ENCODE measurements at places on chromosomes 1 and 21.

DNA sequence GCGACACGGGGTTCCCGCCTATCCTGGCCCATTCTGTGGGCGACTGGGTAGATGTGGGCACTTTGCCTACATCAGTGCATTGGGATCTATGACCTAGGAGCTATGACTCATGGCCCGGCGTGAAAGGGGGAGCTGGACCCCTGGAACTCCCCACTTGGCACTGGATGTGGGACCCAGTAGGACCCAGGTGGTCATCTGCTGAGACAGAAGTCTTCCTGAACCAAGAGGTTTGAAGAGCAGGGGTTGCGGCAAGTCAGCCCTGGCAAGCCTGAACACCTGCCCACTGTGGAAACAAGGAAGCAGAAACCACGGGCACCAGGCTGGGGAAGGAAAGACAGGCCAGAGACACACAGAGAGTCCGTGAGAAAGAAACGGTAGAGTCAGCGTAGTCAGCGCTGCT lies 656.7 kb downstream of the AJAP1 start:
- DNase-seq, result no peak

DNA sequence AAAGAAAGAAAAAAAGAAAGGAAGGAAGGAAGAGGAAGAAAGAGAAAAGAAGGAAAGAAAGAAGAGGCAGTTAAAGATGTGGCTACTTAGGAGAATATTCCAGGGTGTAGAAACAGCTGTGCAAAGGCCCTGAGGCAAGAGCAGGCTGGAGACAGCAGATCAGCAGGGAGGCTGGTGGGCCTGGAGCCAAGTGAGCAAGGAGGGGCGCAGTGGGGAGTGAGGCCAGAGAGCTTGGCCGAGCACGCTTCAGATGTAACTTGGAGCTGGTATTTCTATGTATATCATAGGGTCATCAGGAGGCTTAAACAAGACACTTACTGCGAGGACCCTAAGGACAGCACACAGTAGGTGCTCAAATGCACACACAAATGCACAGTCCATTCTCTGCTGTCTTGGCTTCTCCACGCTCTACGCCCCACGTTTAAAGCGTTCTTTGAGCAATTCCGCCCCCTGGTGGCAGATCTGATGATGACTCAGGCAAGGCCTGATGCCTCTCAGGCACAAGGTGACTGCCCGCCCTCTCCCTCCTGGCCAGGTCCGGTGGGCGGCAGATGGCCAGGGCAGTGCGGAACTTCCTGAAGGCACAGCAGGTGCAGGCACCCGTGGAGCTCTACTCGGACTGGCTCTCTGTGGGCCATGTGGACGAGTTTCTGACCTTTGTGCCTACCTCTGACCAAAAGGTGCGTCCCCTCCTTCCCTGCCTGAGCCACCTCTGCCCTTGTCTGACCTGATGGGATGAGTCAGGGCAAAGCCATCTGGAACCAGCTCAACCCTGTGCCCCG lies 11.9 kb upstream of the PADI3 start:
- peak; percentile 92 for DNase-seq

- no peak for DNase-seq
Measured at GRCh38 chr1:248923352-248924338, 17.6 kb downstream of the PGBD2 start.

DNA sequence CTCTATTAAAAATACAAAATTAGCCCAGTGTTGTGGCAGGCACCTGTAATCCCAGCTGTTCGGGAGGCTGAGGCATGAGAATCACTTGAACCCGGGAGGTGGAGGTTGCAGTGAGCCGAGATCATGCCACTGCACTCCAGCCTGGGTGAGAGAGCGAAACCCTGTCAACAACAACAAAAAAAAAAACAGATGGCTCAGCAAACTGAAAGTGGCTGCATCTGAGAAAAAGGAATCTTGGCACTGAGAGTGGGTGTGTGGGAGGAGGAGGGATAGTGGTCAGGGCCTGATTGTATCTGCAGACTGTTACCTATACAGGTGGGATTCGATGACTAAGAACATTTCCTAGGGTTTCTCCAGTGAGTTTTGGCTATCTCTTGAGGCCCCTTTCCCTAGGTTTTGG lies 122.2 kb upstream of the BARHL2 start:
- DNase-seq, result no peak

DNA sequence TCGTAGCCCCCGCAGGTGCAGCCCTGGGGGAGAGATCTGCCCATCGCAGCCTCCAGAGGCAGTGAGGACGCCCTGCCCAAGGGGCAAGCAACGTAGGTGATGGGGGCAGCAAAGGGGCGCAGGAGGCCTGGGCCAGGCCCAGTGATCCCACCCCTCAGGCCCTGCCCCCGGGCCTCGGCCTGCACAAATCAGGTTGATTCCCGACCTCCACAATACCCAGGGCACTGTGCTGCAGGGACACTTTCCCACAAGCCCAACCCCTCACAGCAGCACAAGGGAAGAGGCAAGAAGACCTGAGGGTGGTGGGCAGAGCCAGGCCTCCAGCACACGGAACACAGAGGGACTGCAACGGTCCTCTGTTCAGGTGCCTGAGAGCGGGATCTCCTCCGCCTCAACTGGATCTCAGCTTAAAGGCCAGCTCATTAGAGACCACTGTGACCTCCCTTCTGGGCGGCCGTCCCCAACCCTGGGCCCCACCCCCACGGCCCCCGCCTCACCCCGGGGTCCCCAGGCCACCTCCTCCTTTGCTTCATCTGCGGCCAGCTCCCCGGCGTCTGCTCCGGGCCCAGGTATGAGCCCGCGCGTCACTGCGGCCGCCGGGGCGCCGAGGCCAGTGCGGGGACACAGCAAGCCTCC lies 812 bp upstream of the ARF1 start:
- peak; percentile 21 for DNase-seq

DNA sequence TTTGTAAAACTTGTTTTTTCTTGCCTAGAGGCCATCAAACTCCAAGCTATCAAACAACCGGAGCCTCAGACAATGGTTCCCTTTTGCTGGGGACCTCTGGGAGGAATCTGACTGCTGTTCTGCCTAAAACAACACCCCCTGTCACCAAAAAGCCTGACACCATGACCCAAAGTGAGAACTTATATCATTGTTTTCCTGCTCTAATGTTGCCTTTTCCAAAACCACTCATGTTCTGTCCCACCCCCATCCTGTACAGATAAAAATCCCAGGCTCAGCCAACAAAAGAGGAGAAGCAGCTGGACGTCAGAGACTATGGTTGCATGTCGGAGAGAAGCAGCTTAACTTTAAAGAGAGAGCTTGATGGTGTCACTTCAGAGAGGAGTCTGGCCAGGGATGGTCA lies 327.2 kb upstream of the CXADR start:
- DNase-seq, result no peak

DNA sequence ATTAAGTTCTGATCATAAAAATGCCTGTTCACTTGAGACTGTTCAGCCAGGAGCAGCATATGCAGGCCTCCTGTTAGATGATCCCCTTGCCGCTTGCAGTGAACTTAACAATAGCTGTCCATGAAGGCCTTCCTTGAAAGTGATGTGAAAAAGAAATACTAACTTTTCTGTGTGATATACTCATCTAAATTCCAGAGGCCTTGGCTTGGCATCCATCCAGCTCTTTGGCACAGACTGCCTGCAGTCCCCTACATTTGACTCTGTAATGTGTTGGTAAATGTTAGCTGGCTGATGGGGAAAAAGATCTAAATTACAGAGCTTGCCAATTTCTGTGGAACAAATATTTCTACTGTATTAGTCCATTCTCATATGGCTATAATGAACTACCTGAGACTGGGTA lies 73.7 kb downstream of the KCNK2 start:
- DNase-seq, result no peak

- no peak for DNase-seq
Measured at GRCh38 chr21:41726970-41727783, 39.7 kb downstream of the RIPK4 start.

DNA sequence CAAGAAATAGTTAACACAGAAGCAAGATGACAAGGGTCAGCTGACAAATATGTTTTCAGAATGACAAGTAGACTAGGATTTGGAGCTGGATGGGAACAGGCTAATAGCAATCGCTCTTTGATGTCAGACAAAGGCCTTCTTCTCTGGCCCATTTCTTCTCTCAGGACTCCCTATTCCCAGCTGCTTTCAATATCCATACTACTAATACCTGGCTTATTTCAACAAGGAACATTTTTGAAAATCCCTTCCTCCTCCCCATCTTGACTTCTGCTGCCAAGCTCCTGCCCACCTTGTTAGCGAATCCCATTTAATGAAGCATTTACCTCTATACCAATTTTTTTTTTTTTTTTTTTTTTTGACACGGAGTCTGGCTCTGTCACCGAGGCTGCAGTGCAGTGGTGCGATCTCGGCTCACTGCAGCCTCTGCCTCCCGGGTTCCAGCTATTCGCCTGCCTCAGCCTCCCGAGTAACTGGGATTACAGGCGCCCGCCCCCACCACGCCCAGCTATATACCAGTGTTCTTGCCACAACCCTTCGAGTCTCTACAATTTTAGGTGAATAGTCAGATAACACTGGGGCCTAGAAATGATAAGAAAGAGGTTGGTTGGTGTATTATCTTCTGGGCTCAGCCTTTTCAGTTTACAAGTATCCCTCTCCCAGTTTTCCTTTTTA lies 68.4 kb downstream of the MACF1 start:
- DNase-seq, result no peak

DNA sequence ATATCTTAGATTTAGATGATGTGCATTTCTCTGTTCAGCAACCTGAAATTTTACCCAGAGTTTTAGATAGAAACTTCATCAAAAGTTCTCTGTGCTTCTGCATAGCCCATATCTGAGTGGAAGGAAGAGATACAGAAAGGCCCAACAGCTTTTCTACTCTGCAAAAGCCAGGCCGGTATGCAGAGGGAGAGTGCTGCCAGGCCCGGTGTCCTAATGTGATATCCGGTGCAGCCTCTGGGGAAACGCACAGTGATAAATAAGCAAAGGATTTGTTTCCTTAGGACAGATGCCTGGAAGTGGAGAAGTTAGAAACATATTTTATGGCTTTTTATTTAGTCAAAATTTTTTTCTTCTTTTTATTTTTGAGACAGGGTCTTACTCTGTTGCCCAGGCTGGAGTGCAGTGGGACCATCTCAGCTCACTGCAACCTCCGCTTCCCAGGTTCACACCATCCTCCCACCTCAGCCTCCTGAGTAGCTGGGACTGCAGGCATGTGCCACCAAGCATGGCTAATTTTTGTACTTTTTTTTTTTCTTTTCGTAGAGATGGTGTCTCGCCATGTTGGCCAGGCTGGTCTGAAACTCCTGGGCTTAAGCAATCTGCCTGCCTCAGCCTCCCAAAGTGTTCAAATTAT lies 145.8 kb downstream of the PATJ start:
- no peak for DNase-seq

- DNase-seq, result no peak
Measured at GRCh38 chr1:39720094-39720999, 18.3 kb upstream of the PPIE start.

DNA sequence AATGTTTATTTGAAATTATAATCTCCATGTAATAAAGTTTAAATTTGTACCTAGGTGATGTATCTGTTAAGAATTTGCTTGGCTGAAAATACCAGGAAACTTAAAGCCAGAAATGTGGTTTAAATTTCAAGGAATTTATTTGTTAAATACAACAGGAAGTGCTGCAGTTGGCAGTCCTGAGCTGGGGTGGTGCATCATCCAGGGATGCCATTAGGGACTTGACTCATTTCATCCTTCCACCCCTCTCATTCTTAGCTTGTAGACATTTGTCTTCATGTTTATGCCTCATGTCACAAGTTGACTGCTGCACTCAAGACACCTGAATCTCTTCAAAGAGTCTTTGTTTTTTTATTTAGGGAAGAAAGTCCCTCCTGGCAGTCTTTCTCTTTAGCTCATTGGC lies 175.9 kb downstream of the LHX8 start:
- no peak for DNase-seq

DNA sequence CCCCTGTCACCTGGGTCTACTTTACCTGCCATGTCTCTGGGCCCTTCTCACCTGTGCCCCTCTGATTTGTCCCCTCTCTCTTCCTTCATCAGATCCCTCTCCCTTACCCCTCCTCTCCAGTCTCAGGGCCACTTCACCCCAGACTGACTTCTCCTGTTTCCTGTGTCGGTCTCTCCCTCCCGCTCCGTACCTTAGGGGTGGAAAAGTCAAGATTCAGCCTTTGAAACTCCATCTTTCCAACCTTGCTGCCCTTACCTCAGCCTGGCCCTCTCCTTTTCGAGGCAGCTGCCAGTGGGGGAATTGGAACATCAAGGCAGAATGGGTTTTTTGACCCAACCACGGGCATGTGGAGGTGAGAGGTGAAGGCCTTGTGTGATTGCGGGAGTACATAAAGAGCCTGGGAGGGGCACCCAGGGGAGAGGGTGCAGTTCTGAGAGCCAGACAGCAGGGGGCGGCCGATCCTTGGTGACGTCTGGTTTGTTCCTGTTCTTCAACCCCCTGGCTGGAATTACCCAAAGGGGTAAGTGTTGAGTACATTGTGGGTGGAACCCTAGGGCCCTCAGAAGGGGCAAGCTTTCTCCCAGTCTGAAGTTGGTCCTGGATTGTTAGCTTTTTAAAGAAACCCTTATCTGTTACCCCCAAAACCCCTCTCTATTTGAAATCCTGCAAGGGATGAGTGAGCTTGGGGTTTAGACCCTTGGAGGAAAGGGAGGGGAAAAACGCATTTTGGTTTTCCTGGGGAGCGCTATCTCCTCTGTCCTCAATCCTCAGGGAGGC lies 12.3 kb upstream of the DMBX1 start:
- DNase-seq, result peak; percentile 79

- no peak for DNase-seq
Measured at GRCh38 chr21:36509973-36510664, 30.2 kb upstream of the CLDN14 start.

DNA sequence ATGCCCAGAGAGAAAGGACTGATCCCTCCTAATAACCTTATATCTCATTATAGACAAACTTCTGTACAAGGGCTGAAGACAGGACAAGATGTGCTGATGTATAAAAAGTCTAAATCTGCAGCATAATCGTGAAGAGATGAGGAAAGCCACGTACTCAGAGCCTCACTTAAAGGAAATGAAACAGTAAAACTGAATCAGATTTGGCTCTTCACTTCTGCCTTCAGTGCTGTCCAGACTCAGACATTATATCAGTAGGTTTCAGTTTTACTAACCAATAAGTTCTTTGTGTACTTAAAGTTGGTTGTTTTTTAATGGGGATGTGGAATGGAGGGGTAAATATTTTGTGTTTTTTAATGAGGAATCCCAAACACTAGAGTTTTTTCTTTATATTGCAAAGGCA lies 45.3 kb upstream of the RGS1 start:
- DNase-seq, result no peak

DNA sequence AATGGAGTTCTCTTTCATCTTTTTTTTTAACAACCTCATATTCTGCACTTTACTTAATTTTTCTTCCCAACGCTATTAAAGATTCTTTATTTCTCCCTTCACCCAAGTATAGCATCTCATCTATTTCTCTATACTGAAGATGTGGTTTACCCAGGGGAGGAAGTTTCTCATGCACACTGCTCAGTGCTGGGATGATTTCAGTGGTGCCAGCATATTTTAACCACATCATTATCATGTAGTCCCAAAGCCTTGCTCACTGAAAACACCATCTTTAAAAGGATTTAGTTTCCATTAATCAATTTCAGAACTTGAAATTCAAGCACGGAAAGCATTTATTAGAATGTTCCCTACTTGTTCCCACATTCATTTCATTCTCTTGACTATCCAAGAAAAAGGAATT lies 725.7 kb downstream of the USP25 start:
- DNase-seq, result no peak
